H7 (cell line): ENCODE measurements at places on chromosomes 12 and 14. TPM values are rescaled to one million over a fixed set of nuclear protein-coding genes. Genes with fewer than 3 reads are reported as not detected.

Gene PIANP
- 0.42 and 1.4 TPM in 2 replicates for total RNA-seq

Gene TRPV4
- 1.6 and 4.0 TPM in 2 replicates for total RNA-seq

Gene SERPINA10
- not detected in 2 replicates for total RNA-seq

Gene PLCZ1
- not detected in 2 replicates for total RNA-seq

Gene C3AR1
- total RNA-seq, result not detected in 2 replicates

Gene SCNN1A
- total RNA-seq, result 28.5 and 41.7 TPM in 2 replicates

Gene BHLHE41
- total RNA-seq, result 0.14 and 0.33 TPM in 2 replicates

Gene GPR84
- total RNA-seq, result not detected in 2 replicates

Gene KRT2
- not detected in 2 replicates for total RNA-seq

Gene SLC38A6
- 6.1 and 7.2 TPM in 2 replicates for total RNA-seq

Gene LRRIQ1
- 0.17 and 0.33 TPM in 2 replicates for total RNA-seq

Gene SVOP
- under 0.01 and 0.03 TPM in 2 replicates for total RNA-seq

Gene HPD
- 0.80 and 1.1 TPM in 2 replicates for total RNA-seq

Gene TMEM30B
- 1.1 and 2.8 TPM in 2 replicates for total RNA-seq

Gene CDK2
- total RNA-seq, result 63.3 and 68.0 TPM in 2 replicates

Gene GZMB
- total RNA-seq, result not detected in 2 replicates

Gene RCOR1
- total RNA-seq, result 13.9 and 17.3 TPM in 2 replicates

Gene KITLG
- total RNA-seq, result 5.8 and 7.2 TPM in 2 replicates

Gene BMP4
- 20.4 and 22.9 TPM in 2 replicates for total RNA-seq

Gene CLECL1
- total RNA-seq, result not detected in 2 replicates

Gene SNRNP35
- total RNA-seq, result 5.5 and 12.8 TPM in 2 replicates

Gene NPAS3
- 2.5 and 4.3 TPM in 2 replicates for total RNA-seq

Gene TBC1D30
- total RNA-seq, result 0.62 and 1.4 TPM in 2 replicates

Gene TAPBPL
- total RNA-seq, result 0.62 and 1.0 TPM in 2 replicates

Gene PRKD1
- 1.7 and 3.2 TPM in 2 replicates for total RNA-seq

Gene FBLN5
- 1.4 and 2.3 TPM in 2 replicates for total RNA-seq

Gene HOXC5
- total RNA-seq, result not detected in 2 replicates

Gene KLHL33
- total RNA-seq, result 0.28 TPM in 1 of 2 replicates, not detected in the other

Gene REM2
- total RNA-seq, result 0.33 and 0.73 TPM in 2 replicates

Gene FITM1
- total RNA-seq, result not detected in 2 replicates

Gene ZNF26
- 6.3 and 10.1 TPM in 2 replicates for total RNA-seq

Gene CIROP
- 0.42 TPM in 1 of 2 replicates, not detected in the other for total RNA-seq
